ENCODE measurements at places on chromosomes 6 and 20.
A peak's percentile ranks its signal among the peaks of the same experiment; 100 is the strongest.

GRCh38 chr6:168061269-168062210 is 17.5 kb downstream of the FRMD1 start:
- DNase-seq, result no peak

DNA sequence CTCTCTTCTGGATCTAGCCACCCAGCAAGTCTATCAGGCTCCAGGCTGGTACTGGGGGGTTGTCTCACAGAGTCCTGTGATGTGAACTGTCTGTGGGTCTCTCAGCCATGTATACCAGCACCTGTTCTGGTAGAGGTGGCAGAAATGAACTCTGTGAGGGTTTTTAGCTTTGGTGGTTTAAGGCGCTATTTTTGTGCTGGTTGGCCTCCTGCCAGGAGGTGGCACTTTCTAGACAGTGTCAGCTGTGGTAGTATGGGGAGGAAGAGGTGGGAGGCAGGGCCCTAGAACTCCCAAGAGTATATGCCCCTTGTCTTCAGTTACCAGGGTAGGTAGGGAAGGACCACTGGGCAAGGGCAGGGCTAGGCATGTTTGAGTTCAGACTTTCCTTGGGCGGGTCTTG is 75.8 kb downstream of the SNAP91 start:
- DNase-seq, result no peak

GRCh38 chr6:21437581-21437980 is 156.0 kb upstream of the SOX4 start:
- DNase-seq, result no peak

DNA sequence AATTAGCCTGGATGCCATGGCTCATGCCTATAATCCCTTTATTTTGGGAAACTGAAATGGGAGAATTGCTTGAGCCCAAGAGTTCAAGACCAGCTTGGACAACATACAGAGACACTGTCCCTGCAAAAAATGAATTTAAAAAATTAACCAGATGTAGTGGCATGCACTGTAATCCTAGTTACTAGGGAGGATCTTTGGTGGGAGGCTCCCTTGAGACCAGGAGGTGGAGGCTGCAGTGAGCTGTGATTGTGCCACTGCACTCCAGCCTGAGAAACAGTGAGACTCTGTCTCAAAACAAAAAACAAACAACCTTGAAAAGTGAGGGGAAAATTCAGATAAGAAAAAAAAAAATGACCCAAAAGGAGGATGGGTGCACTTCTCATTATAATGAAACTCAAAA is 23.4 kb downstream of the CAP2 start:
- DNase-seq, result no peak

DNA sequence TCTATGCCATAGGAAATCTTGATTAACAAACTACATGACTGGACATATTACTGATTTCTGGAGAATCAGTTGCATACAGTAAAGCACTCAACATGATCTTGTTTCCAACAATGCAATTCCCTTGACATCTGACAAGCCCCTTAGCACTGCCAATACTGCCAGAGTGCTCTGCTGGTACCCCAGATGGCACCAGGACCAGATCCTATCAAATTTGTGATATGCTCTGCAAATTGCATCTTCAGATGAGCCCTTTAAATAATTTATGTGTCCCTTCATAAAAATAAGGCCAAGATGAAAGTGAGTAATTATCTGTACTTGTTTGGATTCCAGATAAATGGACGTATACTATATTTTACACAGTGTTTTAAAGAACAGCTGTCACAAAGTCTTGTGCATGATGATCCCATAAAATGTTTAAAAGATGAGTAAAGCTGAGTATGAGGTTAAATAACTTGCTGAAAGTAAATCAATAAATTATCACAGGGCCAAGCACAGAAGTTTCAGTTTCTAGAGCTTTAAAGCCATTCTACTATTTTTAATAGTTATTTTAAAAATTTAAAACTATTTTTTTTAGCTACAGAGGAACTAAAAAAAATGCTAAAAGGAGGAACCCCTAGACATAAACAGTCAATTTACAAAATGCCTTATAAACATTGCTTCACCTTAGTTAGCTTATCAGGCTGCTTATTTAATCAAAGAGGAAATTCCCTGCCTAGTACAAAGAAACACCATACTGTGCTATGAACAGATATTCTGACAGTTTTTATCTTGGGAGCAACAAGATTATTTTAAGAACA is 42.1 kb downstream of the NUDT3 start:
- no peak for DNase-seq

- no peak for DNase-seq
Observed at GRCh38 chr6:45495429-45496084, 117.8 kb upstream of the SUPT3H start.

DNA sequence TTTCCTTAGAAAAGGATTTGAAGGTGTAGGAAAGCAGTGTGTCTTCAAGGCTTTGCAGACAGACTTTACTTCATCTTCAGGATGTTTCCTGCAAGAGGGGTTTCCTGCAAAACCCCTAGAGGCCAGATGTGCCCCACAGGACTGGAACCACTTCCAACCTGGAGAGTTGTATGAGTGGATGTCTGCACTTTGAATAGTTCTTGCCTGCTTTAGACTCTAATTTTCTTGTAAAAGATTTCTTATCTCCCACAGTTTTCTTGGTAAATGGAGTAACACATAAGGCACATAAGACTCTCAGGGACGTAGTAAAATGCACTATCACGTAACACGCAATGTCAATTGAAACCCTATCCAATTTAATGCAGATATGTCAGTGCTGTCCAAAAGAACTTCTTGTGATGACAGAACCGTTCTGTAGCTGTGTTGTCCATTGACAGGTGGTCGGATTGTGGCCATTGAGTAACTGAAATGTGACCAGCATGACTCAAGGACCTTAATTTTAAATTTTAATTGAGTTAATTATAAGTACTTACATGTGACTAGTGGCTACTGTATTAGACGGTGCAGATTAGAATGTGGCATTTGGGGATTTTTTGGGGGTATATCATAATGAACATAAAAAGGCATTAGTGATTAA is 118.7 kb downstream of the JARID2 start:
- DNase-seq, result no peak

- DNase-seq, result no peak
Observed at GRCh38 chr6:90581146-90581545, 5.7 kb downstream of the MAP3K7 start.

DNA sequence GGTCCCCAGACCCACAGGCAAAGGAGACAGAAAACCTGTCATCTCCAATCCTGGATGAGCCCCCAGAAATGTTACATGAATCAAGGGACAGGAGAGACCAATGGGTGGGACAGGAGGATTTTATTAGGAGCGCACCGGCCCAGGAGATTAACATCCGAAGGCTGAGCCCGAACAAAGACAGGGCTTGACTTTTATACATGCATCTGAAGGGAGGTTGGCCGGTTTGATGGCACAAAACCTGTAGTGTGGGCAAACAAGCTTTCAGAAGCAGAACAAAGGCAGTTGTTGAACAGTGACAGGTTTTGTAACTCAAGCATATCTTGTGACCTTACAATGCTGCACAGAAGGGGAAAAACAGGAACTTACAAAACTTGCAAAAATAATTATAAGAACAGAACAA is 83.9 kb upstream of the GPR6 start:
- no peak for DNase-seq

- DNase-seq, result no peak
Observed at GRCh38 chr6:134678436-134678889, 271.4 kb downstream of the ALDH8A1 start.

- DNase-seq, result no peak
Observed at GRCh38 chr6:40965046-40965445, 74.0 kb downstream of the UNC5CL start.

GRCh38 chr20:33933469-33933909 is 60.2 kb upstream of the RALY start:
- DNase-seq, result peak; percentile 29

GRCh38 chr20:25253606-25254275 is 5.9 kb downstream of the PYGB start:
- no peak for DNase-seq

GRCh38 chr6:100899202-100899601 is 18.1 kb upstream of the ASCC3 start:
- no peak for DNase-seq

DNA sequence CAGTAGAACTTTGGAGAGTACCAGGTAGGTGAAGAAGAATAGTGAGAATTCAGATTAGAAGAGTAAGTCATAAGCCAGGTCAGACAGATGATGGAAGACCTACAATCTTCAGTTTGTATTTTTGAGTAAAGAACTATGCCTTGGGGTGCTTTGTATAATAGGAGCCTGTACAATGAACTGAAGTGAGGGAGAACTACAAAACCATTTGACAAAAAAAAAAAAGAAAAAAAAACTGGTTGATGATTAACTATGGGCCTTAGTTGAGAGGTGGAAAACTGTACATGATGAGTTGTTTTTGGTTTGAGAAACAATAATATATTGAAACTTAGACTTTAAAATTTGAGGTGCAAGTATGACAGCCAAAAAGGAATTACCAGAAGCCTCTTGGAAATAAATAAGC is 25.7 kb downstream of the VTA1 start:
- DNase-seq, result no peak

GRCh38 chr20:3781153-3781910 is at the start of gene SPEF1:
SPEF1 (minus strand) TSS chr20:3781448; CDS start chr20:3781287, 161 bp downstream.
- peak; percentile 97 for DNase-seq

- DNase-seq, result no peak
Observed at GRCh38 chr20:58192567-58192966, 35.9 kb downstream of the ANKRD60 start.

DNA sequence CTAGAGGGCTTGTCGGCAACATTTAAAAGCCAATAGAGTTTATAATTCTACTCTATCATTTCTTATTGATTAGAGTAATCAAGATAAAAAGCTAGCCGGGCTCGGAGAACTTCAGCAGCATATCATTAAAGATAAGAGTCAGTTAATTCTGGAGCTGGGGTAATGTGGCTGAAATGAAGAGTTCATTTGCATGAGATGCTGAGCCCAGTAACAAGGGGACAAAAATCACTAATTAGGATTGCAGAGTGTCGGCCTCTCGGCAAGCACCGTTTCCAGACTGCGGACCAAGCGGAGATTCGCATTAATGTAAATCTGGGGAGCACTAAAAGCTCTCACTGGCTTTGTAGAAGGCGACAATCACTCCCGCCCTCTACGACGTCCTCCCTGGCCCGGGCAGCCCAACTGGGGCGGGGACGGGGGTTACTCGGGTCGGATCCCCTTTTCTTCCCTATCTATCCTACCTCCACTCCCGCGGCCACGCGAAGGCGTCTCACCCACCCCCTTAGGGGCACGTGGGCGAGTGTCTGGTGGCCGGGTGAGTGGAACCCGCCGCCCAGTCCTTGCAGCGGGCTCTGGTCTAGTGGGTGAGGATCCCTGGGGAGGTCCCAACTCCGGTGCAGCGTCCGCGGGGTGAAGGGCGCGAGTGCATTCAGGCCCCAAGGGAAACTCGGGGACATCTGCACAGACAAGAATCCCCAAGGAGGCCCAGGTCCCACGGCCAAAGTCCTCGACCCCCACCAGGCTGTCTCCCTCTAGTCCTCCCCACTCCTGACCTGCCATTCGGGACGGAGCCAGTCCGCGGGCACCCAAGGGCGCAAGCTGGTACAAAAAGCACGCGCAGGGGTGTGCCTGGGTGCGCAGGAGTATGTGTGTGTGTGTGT is 42.2 kb upstream of the OSTM1 start:
- no peak for DNase-seq
